ENCODE measurements at places on chromosomes 7 and 10.

GRCh38 chr7:5396542-5396941 lies 27.1 kb downstream of the TNRC18 start:
- DNase-seq, result peak; percentile 47

DNA sequence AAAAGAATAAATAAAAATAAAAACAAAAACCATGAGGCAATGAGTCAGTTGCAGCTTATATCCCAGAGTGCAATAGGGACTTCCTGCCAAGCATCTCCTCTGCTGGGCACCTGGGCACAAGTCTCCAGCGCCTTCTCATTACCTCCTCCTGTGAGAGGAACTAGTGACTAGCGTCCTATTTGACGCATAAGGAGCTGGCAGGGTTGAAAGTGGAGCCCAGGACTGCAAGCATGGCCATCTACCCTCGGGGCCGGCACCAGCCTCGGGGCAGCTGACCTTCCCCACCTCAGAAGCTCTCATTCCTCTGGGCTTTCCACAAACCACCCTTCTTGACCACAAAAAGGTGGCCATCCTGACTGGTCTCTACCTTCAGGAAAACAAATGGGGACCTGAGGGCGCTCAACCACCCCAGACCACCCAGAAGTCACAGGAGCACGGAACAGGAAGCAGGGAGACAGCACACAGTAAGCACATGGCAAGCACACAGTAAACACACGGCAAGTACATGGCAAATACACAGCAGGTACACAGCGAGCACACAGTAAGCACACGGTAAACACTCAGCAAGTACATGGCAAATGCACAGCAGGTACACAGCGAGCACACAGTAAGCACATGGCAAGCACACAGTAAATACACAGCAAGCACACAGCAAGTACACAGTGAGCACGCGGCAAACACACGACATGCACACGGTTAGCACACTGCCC lies 19.1 kb downstream of the CTBP2 start:
- no peak for DNase-seq

GRCh38 chr7:115561335-115562110 lies 469.0 kb downstream of the TFEC start:
- DNase-seq, result no peak

DNA sequence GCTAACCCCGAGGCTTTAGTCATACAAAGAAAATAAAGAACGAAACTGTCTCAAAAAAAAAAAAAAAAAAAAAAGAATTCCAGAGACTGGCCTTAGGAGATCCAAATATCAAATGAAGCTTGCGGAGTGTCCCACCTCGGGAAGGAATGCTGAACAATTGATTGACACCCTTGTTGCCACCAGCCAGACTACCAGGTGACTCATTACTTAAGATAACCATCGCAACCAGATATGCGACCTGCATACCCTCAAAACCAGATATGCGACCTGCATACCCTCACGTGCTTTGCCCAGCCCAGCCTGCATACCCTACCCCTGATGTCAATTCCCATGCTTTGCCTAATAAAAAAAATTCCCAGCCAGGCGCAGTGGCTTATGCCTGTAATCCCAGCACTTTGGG lies 2.7 kb upstream of the PRKRIP1 start:
- no peak for DNase-seq

DNA sequence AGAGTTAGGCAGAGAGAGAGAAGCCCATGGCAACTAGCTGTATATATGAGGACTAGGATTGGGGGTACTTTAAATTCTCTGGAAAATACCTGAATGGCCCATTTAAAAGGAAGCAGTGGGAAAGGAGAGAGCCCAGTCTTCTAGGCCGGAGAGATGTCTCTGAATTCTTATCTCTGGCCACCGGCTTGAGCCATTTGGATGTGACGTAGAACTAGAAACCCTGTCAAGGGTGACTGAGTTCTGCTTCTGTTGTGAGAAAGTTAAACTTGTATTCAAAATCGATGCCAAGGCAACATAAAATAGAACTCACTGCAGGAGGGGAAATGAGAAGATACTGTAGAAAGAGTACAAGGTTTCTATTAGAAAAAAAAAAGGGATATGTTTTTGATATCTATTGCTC lies 6.3 kb upstream of the GSTK1 start:
- DNase-seq, result no peak

DNA sequence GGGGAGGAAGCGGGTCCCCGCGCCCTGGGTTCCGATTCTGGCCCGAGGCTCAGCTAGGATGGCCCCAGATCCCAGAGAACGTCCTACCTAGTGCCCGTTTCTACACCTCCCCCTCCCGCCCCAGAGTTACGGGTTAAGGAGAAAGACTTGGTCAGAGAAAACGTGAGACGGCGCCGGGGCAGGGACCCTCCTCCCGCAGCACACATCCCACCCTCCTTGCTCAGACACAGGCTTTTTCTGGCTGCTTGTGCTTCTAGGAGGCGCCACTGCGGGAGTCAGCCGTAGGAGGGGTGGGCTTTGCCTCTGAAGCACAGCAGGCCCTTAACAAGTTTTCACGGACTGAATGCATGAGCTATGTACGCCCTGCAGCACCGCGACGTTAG lies 104.9 kb upstream of the LEP start:
- DNase-seq, result no peak

DNA sequence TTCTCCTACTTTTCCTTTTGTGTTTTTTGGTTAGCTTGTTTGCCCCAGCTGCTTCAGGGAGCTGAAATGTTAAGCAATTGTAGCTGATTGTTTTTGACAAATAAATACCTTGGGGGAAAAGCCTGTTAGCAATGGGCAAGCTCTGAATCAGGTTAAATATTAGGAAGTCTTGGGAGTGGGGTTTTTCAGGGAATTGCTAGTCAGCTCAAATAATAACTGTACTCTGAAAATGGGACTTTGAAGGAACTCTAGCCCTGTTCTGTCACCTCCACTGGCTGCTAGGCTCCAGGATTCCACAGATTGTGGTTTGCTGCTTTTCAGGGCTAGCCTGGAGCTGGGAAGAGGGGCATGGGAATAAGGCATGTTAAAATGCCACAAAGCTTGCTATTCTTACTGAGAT lies 39.5 kb downstream of the ADK start:
- DNase-seq, result no peak

- DNase-seq, result no peak
These were observed 106.5 kb downstream of the WDR37 start for GRCh38 chr10:1162481-1163203.

DNA sequence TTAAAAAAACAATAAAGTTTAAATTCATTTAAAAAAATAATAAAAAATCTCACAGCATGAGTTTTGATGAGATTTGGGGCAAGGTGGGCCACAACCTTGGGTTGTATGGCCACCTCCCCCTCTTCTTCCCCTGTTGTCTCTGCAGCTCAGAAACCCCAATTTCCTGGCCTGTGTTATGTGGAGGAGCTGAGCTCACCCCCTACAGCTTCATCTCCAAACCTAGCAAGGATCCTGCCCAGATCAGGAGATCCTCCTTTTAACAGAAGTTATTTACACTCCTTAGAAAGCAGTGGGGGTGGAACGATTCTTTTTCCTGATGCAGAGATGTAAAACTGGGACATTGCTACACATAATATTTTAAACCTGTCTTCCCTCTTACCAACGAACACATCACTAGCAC lies 6.9 kb upstream of the SH2D4B start:
- no peak for DNase-seq

DNA sequence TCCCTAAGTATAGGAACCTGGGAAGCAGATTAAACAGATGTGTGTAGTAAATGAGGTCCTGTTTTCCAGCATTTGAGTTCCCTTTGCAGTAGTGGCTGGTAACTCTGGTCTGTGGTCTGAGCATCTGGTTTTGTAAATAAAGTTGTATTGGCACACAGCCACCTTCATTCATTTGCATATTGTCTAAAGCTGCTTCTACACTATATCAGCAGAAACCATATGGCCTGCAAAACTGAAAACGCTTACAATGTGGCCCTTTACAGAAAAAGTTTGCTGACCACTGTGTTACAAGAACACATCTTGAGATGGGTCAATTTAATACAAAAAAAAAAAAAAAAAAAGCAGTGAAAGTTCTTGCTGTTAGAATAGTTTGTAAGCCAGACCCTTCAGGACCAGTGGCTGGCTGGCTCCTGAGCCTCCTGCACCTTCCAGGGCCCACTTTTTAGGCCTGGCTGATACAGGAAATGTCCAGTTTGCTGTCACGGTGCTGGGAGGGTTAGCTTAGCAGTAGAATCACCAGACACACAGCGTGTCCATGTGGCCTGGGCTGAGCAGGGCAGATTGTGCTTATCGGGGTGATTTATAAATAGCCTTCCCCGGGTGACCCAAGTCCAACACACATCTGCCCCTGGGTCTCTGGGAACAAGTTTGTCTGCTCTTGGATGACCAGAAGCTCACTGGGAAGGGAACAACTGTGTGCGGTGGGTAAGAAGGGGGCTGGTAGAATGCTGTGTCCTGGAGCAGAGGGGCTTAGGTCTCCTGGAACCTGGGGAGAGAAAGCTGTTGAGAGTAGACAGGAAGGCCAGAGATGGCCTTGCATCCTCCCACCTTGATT lies 1.4 kb downstream of the C10orf71 start:
- no peak for DNase-seq

GRCh38 chr7:158783595-158783994 lies 45.7 kb downstream of the ESYT2 start:
- no peak for DNase-seq

DNA sequence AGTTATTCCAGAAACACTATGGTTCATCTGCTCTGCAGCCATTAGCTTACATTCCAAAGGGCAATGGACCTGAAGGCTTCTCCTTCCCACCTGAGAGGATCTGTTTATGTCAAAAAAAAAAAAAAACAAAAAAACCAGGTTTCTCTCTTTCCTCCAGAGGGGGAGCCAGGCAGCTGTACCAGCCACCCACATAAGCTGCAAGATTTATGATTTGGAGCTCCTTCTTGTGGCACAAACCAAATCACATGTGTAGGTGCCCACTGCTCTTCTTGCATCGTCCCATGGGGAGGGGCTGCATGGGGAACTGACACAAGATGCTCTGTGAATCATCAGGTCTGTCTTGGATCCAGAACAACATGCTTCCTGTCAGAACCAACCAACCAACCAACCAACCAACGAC lies 231.6 kb upstream of the IGFBP3 start:
- DNase-seq, result no peak
